ENCODE measurements at places on chromosomes 6 and 20. TPM values are rescaled to one million over a fixed set of nuclear protein-coding genes. Genes with fewer than 3 reads are reported as not detected.
A peak's percentile ranks its signal among the peaks of the same experiment; 100 is the strongest.

GPLD1 gene
- total RNA-seq = not detected

TFAP2A gene
- 9.0 TPM for total RNA-seq

PABPC1L gene
- 6.2 TPM for total RNA-seq

C20orf204 gene
- total RNA-seq = 1.7 TPM

DNA sequence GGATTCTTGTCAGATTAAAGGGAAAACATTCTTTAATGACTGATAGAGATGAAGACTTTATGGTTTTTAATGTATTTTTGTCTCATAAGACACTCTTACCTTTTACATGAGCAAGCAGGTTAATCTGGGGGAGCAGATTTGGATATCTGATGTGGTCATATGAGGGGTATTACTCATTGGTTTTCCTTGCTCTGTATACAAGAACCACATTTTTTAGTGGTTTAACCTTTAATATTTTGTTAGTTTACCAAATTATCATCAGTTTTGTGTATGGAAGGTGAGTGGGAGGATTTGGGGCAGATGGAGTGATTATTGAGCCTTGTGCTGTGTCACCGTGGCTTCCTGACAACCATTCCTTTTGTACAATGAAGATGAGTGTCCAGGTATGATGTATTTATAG is 112.9 kb downstream of the FIG4 start:
- no peak for DNase-seq

DNA sequence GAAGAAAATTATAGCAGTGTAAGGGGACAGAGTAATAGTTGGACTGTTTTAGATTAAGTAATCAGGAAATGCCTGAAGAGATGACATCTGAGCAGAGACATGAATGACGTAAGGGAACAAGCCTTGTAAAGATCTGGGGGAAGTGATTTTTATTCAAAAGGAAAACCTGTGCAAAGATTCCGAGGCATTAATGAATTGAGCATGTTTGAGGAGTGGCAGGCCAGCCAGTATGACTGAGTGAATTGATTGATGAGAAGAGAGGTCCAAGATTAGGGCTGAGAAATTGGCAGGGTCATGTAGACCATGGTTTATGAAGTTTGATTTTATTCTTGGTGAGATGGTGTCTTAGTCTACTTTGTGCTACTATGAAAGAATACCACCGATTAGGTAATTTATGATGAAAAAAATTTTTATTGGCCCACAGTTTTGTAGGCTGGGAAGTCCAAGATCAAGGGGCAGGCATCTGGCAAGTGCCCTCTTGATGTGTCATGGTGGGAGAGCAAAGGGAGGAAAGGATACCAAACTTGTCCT is 95.1 kb downstream of the LIN28B start:
- DNase-seq = no peak

DNA sequence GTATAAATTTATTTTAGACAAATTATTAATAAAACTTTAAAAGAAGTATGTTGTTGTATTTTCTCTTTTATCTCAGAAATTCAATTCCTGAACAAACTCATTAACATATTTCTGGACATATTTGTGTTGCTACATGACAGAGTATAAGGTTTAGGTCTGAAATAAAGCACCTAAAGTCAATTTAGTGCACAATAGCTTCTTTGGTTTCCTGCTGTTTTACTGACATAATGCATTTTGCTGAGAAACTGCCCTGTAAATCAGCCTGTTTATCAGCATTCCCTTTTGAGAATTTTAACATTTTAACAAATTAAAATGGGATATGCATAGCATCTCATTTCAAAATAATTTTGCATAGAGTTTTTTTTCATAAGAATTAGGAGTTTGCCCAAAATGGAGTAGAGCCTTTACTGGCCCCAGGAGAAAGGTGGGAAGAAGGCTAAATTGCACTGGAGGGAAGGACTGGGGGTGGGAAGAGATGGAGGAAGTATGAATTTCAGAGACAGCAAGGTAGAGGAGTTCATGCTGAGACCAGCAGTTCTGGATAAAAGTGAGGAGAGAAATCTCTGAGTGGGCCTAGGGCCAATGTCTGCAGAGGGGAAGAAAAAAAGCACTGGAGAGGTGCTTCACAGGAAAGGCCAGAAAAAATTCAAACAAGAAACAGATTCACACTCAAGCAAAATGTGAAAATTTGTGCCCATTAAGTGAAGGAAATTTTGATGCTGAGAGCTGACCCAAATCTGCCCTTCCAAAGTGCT is 324.2 kb upstream of the HSF2 start:
- DNase-seq = no peak

GRCh38 chr6:55774286-55775028 is 100.9 kb downstream of the BMP5 start:
- DNase-seq = no peak

- no peak for DNase-seq
Observed at GRCh38 chr6:82111818-82112217, 135.7 kb downstream of the IBTK start.

GRCh38 chr6:18293076-18293904 is 29.0 kb upstream of the DEK start:
- DNase-seq = peak; percentile 79

GRCh38 chr20:49515586-49515985 is 33.1 kb upstream of the KCNB1 start:
- no peak for DNase-seq

All from RPMI7951 (cell line).